CD4-positive, alpha-beta T cell treated with Interleukin-21 for 1 hour (primary cell): ENCODE measurements at places on chromosomes 7 and 10.

- DNase-seq, result no peak
These were observed 13.8 kb downstream of the BTRC start for GRCh38 chr10:101367569-101368453.

DNA sequence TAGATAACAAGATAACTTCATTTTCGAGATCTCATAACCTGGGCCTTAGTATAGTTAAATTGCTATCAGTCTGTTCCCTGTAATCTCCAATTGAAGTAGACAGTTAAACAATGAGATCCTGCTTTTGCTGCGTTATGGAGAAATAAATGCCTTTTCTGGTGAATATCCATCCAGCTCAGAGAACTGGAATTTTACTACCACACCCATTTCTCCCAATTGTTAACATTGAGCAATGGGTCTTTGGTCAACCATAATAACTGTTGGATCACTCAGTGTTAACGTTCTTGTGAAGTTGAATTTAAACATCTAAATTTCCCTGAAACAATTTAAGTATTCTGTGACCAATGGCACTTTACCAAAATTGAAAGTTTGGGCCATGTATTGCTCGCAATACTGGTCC is 3.0 kb downstream of the CALU start:
- no peak for DNase-seq

- DNase-seq, result no peak
These were observed 149.5 kb upstream of the SVIL start for GRCh38 chr10:29784175-29784773.

- DNase-seq, result no peak
These were observed 29.6 kb downstream of the ABCB4 start for GRCh38 chr7:87445897-87446296.

GRCh38 chr7:22109761-22110160 is 164.1 kb upstream of the CDCA7L start:
- DNase-seq, result no peak

DNA sequence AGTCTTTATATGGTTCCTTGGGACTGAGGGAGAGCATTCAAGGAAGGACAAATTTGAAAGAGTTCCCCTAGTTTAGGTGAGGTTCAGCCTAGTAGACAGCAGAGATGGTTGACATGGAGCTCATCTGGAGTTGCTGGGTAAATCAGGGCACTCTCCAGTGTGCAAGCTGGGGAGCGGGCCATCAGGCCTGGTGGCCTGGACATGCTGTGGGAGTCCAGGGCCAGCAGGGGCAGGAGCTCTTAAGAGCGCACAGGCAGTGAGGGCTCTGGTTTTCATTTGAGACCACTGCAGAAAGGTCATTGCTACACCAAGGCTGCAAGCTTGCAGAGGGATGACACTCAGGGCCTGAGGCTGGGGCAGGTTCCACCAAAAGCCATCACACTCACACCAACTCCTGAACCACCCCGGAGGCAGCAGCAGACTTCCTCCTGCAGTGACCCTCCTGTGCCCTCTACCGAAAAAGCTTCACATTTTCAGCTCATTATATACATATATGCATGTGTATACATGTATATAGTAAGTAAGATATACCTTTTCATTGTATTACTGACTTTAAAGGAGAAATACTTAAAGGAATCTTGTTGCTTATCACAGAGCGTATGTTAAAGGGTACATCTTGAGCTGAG is 39.5 kb downstream of the STEAP1B start:
- DNase-seq, result no peak

DNA sequence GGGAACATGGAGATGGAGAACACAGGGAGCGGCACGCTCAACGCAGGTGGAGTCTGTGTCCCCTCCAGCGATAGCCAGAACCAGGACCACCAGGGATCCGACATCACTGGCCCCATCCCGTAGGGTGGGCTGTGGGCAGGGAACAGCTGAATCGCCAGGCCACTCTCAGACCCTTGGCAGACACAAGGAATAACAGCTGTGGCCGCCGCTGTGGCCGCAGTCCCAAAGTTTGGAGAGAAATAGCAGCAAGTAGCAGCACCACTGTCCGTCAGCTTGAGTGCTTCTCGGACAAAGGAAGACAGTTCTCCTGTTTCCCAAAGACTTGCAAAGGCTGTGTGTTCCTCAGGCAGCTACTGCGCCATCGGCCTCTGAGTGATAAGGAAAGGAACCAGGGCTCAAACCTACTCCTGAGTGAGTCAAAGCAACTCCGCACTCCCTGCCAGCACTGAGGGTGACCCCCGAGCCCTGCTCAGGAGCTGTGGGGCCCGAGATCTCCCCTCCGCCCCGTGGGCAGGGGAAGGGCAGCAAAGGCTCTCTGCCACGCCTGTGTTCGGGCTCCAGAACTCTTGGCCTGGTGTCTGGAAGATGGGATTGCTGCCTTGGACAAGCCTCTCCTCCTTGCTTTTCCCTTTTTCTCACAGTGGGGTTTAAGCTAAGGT is 82.3 kb upstream of the FAM20C start:
- no peak for DNase-seq

DNA sequence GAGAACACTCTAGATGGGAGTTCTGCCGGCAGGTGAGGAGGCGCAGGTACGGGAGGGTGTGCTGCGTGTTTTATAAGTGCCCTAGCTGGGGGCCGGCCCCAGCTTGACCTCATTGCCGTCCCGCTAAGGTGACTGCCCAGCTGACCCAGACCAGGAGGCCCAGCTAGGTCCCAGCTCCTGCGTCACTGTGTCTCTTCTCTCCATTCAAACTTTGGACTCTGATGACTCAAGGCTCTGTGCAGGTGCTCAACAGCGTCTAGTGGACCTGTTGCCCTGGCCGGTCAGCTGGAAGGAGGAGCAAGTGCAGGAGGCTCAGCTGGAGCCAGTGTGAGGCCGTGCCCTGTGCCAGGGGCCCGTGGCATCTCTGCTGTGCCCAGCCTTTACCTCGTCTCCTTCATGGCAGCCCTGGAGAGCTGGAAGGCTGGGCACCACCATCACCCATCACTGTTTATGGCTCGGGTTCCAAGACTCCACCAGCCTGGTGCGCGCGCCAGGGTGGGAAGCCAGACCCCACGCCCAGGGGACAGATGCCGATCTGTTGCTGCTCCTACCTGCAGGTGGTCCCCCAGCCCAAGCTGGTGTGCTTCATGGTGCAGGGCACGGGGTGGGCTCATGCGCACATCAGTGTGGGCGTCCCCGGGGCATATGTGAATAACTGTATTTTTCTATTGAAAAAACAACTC is 14.6 kb downstream of the LHPP start:
- no peak for DNase-seq

GRCh38 chr7:1779445-1779844 is 109.4 kb downstream of the ELFN1 start:
- DNase-seq, result no peak

- DNase-seq, result no peak
These were observed 17.4 kb downstream of the KPNA7 start for GRCh38 chr7:99190359-99191009.

GRCh38 chr7:69633122-69633831 is 35.0 kb downstream of the AUTS2 start:
- DNase-seq, result no peak

DNA sequence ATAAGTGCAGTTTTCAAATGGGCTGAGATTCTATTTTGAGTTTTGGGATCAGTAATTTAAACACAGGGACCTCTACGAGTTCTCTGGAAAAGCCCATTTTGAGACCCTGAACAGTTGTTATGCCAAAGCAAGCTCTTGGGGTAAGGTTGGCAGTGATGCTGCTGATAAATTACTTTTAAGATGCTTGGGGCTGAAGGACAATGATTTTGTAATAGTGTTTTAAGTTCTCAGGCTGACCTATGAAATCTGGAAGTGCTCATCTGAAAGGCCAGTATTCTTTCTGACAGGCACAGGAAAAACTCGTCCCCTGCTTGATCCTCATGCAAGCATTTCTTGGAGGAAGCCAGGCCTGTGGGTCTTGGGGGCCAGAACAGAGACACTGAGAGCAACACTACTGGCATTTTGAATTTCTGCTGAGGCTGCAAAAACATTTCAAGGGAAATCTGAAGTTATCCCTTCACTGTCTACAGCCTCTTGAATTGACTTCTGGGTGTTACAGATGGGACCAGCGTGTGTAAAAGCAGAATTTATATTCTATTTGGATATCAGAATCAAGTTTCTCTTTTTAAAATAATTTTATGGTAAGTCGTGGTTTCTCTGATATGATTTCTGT is 79.7 kb downstream of the AUTS2 start:
- no peak for DNase-seq

- DNase-seq, result no peak
These were observed 82.9 kb downstream of the AUTS2 start for GRCh38 chr7:69681181-69681580.

GRCh38 chr7:136958016-136958415 is 89.6 kb downstream of the CHRM2 start:
- DNase-seq, result no peak

DNA sequence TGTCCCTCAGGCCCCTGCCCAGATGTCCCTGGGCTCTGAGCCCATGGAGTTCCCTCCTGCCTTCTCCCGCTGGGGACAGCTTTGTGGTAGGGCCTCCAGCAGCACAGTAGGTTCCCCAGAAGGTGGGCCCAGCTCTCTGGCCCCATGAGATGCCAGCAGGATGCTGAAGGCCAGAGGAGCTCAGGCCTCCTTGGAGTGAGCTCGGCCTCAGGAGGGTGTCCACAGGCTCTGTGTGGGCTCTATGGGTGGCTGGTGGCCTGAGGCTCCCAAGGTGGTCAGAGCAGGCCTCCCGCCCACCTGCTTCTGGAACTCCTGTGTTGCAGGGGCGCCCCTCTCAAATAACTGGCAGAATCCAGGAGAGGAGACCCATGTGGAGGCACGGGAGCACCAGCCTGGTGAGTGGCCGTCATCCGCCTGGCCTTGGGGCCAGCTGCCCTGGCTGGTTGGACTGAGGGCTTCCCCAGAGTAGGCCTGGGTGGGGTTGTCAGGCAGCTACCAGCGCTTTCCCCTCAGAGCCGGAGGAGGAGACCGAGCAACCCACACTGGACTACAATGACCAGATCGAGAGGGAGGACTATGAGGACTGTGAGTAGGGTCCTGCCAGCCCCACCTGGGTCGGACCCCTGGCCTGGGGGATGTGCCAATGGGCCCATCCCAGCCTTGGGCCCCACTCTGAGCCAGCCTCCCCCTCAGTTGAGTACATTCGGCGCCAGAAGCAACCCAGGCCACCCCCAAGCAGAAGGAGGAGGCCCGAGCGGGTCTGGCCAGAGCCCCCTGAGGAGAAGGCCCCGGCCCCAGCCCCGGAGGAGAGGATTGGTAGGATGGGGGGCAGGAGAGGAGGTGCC is 3.2 kb downstream of the AEBP1 start:
- DNase-seq, result no peak

GRCh38 chr10:48309711-48310226 is 3.3 kb downstream of the MAPK8 start:
- DNase-seq, result peak; percentile 27

GRCh38 chr7:23345601-23346000 is 46.5 kb downstream of the MALSU1 start:
- DNase-seq, result no peak

DNA sequence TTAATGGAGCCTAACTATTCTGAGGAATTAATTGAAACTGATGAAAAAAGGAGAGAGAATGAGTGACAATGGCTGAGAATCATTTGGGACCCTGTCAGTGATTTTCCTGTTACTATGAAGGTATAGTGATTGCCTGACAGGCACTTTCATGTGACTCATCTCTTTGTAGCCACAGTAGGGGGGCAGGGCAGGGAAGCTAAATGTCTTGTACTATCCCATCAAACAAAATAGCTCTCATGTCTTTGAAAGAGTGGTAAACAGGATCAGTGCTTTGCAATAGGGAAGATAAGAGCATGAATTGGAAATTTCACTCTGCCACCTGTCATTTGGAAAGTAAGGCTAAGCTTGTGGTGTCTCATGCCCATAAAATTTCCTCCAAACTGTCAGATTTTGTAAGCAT is 94.5 kb upstream of the GSDME start:
- DNase-seq, result no peak

DNA sequence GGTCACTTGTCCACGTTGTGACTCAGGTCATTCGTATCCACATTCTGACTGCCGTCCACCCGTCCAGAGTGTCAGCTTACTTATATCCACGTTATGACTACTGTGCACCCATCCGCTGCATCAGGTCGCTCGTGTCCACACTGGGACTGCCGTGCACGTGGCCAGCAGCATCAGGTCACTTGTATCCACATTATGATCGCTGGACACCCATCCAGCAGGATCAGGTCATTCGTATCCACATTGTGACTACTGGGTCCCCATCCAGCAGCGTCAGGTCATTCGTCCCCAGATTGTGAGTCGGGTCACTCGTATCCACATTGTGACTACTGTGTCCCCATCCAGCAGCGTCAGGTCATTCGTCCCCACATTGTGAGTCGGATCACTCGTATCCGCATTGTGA is 47.3 kb upstream of the SUN1 start:
- DNase-seq, result no peak

- DNase-seq, result no peak
These were observed 41.3 kb upstream of the TES start for GRCh38 chr7:116169060-116169459.

- no peak for DNase-seq
These were observed 33.8 kb downstream of the SLC16A9 start for GRCh38 chr10:59675812-59676211.

DNA sequence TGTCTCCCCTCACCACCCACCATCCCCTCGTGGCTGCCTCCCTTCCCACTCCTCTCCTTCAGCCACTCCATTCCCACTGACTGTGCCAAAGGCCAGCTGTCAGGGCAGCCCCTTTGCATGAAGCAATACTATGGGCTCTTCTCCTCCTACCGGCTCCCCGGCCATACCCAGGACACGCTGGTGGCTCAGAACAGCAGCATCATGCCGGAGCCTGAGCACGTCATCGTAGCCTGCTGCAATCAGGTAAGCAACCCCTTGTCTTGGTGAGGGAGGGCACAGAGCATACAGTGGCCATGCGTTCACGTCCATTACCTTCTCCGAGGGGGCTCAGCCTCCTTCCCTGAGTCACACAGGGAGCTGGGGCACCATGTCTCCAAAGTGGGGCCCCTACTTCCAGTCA is 11.6 kb downstream of the CHAT start:
- no peak for DNase-seq

- DNase-seq, result no peak
These were observed 33.3 kb upstream of the TES start for GRCh38 chr7:116177009-116177408.

- DNase-seq, result no peak
These were observed 43.4 kb downstream of the ZNF117 start for GRCh38 chr7:64947252-64948000.
